ENCODE measurements at places on chromosomes 6 and 20. TPM values are rescaled to one million over a fixed set of nuclear protein-coding genes. Genes with fewer than 3 reads are reported as not detected.

DNA sequence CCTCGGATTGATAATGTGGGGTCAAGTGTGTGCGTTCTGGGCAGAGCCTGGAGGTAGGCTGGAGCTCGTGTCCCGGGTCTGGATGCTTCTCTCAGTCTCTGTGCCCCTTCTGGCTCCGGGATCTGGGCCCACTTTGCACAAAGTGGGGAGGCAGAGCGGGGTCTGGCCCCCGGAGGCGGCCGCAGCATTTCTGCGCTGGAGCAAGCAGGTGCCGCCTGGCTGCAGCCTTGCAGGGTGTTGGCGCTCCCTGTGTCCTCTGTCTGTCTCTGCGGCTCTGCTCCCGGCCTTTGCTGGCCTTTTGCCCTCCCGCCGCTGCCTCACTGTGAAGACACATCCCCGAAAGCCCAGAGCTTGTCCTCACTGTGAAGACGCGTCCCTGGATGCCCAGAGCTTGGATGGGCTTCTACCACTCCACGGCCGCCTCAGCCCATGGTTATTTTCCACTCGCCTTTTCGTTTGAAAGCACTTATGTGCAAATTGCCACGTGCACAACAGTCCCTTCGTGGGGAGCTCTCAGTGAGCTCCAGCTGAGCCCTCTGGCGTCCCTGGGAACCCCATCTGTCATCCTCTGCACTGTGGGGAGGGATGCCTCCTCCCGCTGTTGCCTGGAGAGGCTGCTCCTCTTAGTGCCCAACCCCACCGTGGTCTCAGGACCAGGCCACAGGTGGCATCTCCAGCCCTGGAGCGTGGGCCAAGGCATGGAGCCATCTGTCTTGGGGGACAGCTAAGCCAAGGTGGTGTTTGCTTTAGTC lies 17.4 kb downstream of the SLCO4A1 start:
- no peak for DNase-seq
- peaks cover 58% of the 10 kb centered on the region for H3K36me3 ChIP-seq
- H3K4me1 ChIP-seq = no peaks in the 10 kb centered on the region

DNA sequence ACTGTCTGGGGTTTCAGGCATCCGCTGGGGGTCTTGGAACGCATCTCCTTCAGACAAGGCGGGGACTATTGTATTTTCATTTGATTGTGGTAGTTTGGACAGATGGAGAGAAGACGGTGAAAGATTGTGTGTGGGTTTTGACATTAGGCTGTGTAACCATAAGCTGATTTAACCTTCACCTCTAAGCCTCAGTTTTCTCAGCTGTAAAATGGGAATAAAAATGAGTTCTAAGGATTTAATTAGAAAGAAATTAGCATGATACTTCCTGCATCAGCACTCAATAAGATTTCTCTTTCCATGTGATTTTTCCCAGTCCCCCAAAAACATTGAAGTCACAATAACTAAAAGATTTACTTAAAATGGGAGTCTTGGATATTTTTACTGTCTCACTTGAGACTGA lies 78.1 kb downstream of the CBFA2T2 start:
- no peak overlapping the region for H3K27ac ChIP-seq
- no peak overlapping the region for H3K4me3 ChIP-seq
- H3K36me3 ChIP-seq = no peaks in the 10 kb centered on the region
- no peaks in the 10 kb centered on the region for H3K27me3 ChIP-seq
- peaks cover 19% of the 10 kb centered on the region for H3K4me1 ChIP-seq

NR2E1 gene
- total RNA-seq = not detected

ARFGEF3 gene
- 33.8 TPM for total RNA-seq

AAR2 gene
- 23.7 TPM for total RNA-seq

CCN5 gene
- total RNA-seq = 42.3 TPM

DNA sequence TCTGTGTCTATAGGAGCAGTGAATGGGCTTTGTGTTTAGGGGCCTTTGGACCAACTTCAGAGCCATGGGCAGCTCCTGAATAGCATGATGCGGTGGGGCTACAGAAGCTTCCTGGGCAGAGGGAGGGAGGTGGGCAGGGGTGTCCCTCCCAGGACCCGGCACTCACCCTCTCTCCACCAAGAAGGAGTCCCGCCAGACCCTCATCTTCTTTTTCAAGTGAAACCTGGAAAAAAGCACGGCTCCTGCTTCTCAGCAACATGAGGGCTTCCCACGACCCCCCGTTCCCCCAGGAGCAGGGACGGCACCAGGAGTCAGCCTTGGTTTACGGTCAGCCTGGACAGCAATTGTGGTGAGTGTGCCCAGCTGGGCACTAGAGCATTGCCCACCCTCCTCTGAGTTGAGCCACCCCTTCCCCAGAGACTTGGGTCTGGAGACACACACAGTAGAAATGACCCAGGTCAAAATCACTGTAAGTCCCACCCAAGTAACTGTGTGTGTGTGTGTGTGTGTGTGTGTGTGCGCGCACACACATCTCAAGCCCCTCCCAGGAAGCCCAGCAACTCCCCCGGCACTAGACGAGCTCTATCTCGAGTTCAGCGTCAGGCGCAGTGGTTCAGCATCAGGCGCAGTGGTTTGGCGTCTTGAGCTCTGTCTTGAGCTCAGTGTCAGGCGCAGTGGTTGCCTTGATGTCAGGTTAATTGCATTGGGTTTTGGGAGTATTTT lies 108.2 kb downstream of the SULF2 start:
- no peaks in the 10 kb centered on the region for H3K27me3 ChIP-seq
- no peak for DNase-seq
- H3K36me3 ChIP-seq = peaks cover 9% of the 10 kb centered on the region
- H3K4me1 ChIP-seq = peaks cover 6% of the 10 kb centered on the region
- no peak overlapping the region for H3K4me3 ChIP-seq

- H3K27ac ChIP-seq = no peak overlapping the region
- no peaks in the 10 kb centered on the region for H3K36me3 ChIP-seq
- H3K4me3 ChIP-seq = no peak overlapping the region
- no peak for DNase-seq
- no peaks in the 10 kb centered on the region for H3K4me1 ChIP-seq
Measured at GRCh38 chr20:61556111-61556510, 304.1 kb downstream of the CDH4 start.

ARHGAP18 gene
- total RNA-seq = 57.9 TPM

GRCh38 chr6:29726571-29727194 lies 3.4 kb downstream of the HLA-F start:
- no peak for DNase-seq
- H3K27ac ChIP-seq = no peak overlapping the region
- no peaks in the 10 kb centered on the region for H3K27me3 ChIP-seq
- no peak overlapping the region for H3K4me3 ChIP-seq
- H3K4me1 ChIP-seq = peaks cover 29% of the 10 kb centered on the region
- peaks cover 44% of the 10 kb centered on the region for H3K36me3 ChIP-seq

DNA sequence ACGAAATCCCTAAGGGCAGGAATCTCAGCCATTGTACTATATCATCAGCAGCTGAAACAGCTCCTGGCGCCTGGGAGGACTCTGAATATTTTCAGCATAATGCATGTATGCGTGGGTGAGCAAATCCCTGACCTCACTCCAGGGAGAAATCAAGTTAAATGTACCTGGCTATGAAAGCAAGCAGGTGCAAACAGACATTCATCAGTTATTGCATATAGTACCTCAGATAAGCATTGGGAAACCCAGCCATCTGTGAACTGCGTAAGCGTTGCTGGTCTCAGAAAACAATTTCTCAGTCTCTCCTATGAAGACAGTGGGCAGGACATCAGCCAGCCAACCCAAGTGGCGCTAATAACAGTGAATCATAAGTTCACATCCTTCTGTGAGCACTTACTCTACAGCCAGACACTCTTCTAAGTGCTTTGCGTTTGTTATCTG lies 622.6 kb downstream of the EPM2A start:
- no peaks in the 10 kb centered on the region for H3K4me1 ChIP-seq
- no peak overlapping the region for H3K4me3 ChIP-seq
- no peak for DNase-seq
- H3K27ac ChIP-seq = no peak overlapping the region
- H3K27me3 ChIP-seq = no peaks in the 10 kb centered on the region

GRCh38 chr6:37375376-37375775 lies 21.6 kb downstream of the RNF8 start:
- H3K36me3 ChIP-seq = peaks cover 67% of the 10 kb centered on the region
- no peak overlapping the region for H3K4me3 ChIP-seq
- peaks cover 7% of the 10 kb centered on the region for H3K4me1 ChIP-seq

GRCh38 chr6:130467146-130468050 lies 101.6 kb downstream of the TMEM200A start:
- no peak overlapping the region for H3K27ac ChIP-seq
- H3K4me3 ChIP-seq = no peak overlapping the region
- no peak for DNase-seq

ZNF337 gene
- 14.1 TPM for total RNA-seq

DNA sequence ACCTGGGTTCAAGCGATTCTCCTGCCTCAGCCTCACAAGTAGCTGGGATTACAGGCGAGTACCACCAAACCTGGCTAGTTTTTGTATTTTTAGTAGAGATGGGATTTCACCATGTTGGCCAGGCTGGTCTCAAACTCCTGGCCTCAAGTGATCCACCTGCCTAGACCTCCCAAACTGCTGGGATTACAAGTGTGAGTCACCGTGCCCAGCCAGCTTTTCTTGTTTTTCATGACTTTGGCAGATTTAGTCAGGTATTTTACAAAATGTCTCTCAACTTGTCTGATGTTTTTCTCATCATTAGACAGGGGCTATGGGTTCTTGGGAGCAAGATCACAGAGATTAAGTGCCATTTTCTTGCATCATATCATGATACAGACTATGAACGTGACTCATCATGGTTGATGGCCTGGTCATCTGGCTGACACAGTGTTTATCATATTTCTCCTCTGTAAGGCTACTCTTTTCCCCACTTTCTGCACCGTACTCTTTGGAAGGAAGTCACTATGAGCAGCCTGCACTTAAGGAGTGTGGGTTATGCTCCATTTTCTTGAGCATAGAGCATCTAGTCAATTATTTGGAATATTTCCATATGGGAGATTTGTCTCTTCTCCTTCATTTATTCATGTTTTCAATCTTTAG lies 67.8 kb downstream of the RNF182 start:
- H3K36me3 ChIP-seq = no peaks in the 10 kb centered on the region
- no peaks in the 10 kb centered on the region for H3K4me1 ChIP-seq
- no peak for DNase-seq
- H3K4me3 ChIP-seq = no peak overlapping the region
- H3K27ac ChIP-seq = no peak overlapping the region

DNA sequence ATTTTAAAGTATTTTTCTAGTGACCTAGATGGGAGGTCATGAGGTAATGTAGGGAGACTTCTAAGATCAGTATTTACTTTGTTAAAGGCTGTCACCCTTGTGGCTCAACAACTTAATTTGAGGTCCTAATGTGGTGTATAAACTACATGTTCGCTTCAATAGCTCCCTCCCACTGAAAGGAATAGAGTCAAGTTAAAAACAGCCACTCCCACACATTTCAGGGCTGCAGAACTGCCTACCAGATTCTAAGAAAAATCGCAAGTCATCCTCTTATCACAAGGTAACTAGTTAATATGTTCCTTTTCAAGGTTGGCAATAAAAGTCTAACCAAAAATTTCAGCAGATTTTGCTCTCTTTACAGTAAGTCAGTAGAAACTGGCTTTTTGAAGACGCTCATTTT lies 15.1 kb downstream of the GSTA1 start:
- no peak overlapping the region for H3K27ac ChIP-seq
- no peak overlapping the region for H3K4me3 ChIP-seq
- no peaks in the 10 kb centered on the region for H3K4me1 ChIP-seq
- H3K27me3 ChIP-seq = no peaks in the 10 kb centered on the region

BPI gene
- 0.44 TPM for total RNA-seq

DLK2 gene
- 0.53 TPM for total RNA-seq

CD40 gene
- total RNA-seq = 35.7 TPM

GRCh38 chr6:70424291-70424690 lies 11.0 kb downstream of the FAM135A start:
- H3K27ac ChIP-seq = no peak overlapping the region
- no peaks in the 10 kb centered on the region for H3K4me1 ChIP-seq
- H3K36me3 ChIP-seq = peaks cover 19% of the 10 kb centered on the region
- H3K4me3 ChIP-seq = no peak overlapping the region
- H3K27me3 ChIP-seq = no peaks in the 10 kb centered on the region

SLC17A1 gene
- not detected for total RNA-seq

DNA sequence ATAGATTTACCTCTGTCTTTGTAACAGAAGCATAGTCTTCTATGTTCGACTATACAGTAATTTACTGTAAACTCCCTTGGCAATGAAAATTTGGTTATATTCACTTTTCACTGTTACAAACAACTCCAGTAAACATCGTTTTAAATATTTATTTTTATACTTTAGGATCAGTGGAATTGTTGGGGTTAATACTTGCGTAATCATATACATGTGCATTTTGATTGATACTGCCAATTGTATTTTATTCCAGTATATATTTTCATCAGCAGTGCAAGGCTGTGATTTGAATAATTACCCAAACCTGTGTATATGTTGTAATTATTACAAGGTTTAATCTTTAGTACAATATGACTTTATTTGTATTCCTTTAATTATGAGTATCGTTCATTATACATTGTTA lies 255.7 kb downstream of the ARID1B start:
- peak overlapping the region; percentile 55 for H3K4me3 ChIP-seq
- DNase-seq = no peak
- H3K4me1 ChIP-seq = peaks cover 50% of the 10 kb centered on the region
- no peaks in the 10 kb centered on the region for H3K36me3 ChIP-seq
- no peaks in the 10 kb centered on the region for H3K27me3 ChIP-seq

GRCh38 chr6:139338795-139339194 lies 35.7 kb downstream of the CITED2 start:
- no peak overlapping the region for H3K4me3 ChIP-seq
- no peaks in the 10 kb centered on the region for H3K36me3 ChIP-seq
- H3K27me3 ChIP-seq = no peaks in the 10 kb centered on the region
- peak overlapping the region; percentile 39 for H3K27ac ChIP-seq
- no peak for DNase-seq

DNA sequence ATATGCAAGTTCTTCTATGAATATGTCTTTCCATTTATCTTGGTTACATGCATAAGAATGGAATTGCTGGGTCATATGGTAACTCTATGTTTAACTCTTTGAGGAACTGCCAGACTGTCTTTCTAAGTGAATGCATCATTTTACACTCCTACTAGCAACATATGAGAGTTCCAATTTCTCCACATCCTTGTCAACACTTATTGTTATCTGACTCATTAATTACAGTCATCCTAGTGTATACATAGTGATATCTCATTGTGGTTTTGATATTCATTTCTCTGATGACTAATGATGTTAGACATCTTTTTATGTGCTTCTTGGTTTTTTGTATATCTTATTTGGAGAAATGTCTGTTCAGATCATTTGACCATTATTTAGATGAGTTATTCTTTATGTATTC lies 96.7 kb upstream of the LAMP5 start:
- peaks cover 9% of the 10 kb centered on the region for H3K36me3 ChIP-seq
- no peaks in the 10 kb centered on the region for H3K4me1 ChIP-seq
- H3K27me3 ChIP-seq = no peaks in the 10 kb centered on the region
- H3K27ac ChIP-seq = no peak overlapping the region
- no peak for DNase-seq
- H3K4me3 ChIP-seq = no peak overlapping the region

GRCh38 chr6:99318566-99318965 lies 30.9 kb downstream of the FAXC start:
- no peak overlapping the region for H3K4me3 ChIP-seq
- no peaks in the 10 kb centered on the region for H3K27me3 ChIP-seq
